ENCODE measurements at places on chromosomes 4 and X. TPM values are rescaled to one million over a fixed set of nuclear protein-coding genes. Genes with fewer than 3 reads are reported as not detected.

GALNTL6 gene
- total RNA-seq: not detected

SGCB gene
- total RNA-seq: 8.0 TPM

H2BW2 gene
- total RNA-seq: not detected

DMP1 gene
- total RNA-seq: not detected

VCX gene
- total RNA-seq: not detected

CMC4 gene
- total RNA-seq: 14.4 TPM

SLC9B1 gene
- 1.1 TPM for total RNA-seq

ERVMER34-1 gene
- total RNA-seq: 6.5 TPM

ZC4H2 gene
- total RNA-seq: 15.3 TPM
